ENCODE measurements at places on chromosomes 2 and 18.

DNA sequence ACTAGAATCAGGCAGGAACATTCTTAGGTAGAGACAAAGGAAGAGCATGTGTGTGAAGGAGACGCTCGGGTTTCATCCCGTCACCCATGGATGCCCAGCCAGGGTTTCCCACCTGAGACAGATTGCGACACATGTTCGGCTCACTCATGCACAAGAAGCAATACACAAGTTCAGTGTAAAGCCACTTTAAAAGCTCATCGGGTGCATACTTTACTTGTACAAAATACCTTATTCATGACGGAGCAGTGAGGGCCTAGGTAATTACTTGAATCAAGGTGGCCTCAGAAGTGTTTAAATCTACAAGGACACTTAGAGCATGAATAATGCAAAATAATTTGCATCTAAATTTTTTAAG is 42.0 kb downstream of the ZEB2 start:
- DNase-seq: no peak

- DNase-seq: no peak
Observed at GRCh38 chr2:224969633-224970260, 72.5 kb downstream of the DOCK10 start.

DNA sequence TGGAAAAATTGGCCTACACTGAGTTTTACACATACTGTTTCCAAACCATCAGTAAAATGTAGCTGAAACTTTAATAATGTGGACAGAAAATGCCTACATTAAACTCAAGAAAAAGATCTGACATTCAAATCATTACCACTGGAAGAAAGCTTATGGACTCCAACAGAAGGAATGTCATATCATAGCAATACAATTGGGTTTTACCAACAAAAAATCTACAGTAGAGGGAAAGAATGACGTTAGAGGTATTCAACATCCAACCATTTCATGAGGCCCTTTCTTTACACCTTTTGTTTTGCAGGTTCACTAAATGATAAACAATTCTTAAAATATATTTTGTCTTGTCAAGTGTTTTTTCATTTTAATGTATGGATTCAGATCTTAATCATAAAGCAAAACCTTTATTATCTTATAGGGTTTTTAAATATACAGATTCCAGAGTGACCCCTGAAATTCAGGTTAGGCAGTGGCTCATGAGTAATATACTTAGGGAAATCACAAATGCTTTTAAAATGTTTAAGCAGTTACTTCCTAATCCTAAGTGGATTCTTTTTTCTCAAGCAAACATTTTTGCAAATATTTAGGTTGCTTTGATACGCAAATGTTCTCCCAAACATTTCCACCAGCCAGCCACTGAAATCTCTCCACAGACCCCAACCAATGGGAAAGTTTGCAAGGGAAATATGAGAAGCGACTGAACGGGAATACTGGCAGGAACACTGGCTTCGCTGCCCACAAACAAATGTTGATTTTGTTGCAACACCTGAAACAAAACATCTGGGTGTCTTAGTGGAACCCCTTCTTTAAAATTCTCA is 168.7 kb downstream of the TCF4 start:
- no peak for DNase-seq

- peak; percentile 71 for DNase-seq
Observed at GRCh38 chr2:129877289-129877741, 102.2 kb upstream of the RAB6C start.

DNA sequence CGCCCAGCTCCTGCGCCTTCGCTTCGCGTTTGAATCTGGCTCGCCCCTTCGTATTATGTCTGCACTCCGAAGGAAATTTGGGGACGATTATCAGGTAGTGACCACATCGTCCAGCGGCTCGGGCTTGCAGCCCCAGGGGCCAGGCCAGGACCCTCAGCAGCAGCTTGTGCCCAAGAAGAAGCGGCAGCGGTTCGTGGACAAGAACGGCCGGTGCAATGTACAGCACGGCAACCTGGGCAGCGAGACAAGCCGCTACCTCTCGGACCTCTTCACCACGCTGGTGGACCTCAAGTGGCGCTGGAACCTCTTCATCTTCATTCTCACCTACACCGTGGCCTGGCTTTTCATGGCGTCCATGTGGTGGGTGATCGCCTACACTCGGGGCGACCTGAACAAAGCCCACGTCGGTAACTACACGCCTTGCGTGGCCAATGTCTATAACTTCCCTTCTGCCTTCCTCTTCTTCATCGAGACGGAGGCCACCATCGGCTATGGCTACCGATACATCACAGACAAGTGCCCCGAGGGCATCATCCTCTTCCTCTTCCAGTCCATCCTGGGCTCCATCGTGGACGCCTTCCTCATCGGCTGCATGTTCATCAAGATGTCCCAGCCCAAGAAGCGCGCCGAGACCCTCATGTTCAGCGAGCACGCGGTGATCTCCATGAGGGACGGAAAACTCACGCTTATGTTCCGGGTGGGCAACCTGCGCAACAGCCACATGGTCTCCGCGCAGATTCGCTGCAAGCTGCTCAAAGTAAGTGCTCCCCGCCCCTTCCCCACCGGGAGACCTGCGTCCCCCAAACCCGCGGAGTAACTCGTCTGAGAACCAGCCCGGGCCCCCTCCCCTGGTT is 453 bp downstream of the KCNJ3 start:
- DNase-seq: no peak

GRCh38 chr2:53500181-53500580 is 267.4 kb upstream of the CHAC2 start:
- no peak for DNase-seq

- DNase-seq: no peak
Observed at GRCh38 chr18:78587096-78587495, 392.5 kb upstream of the SALL3 start.

- DNase-seq: no peak
Observed at GRCh38 chr2:71552356-71552755, 99.0 kb downstream of the DYSF start.

- no peak for DNase-seq
Observed at GRCh38 chr2:192228685-192229084, 34.0 kb upstream of the TMEFF2 start.

DNA sequence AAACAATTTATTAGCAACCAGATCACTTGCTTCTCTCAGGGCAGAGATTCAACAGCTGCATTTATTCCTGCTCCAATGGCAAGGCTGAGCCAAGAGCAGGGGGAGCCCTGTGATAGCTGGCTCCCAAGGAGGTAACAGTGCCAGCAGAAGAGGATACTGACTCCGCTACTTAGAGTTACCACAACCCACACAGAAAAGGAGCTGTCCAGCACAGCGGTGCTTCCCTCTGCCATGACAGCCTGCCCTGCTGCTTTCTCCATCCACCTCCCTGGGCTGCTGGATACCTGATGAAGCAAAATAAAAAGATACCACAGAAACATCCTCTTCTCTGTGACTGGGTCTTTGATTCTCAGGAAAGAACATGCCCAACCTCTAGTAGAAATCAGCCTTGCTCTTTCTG is 467.2 kb downstream of the LRRTM4 start:
- DNase-seq: no peak

- no peak for DNase-seq
Observed at GRCh38 chr18:48923746-48924629, 26.8 kb downstream of the SMAD7 start.

DNA sequence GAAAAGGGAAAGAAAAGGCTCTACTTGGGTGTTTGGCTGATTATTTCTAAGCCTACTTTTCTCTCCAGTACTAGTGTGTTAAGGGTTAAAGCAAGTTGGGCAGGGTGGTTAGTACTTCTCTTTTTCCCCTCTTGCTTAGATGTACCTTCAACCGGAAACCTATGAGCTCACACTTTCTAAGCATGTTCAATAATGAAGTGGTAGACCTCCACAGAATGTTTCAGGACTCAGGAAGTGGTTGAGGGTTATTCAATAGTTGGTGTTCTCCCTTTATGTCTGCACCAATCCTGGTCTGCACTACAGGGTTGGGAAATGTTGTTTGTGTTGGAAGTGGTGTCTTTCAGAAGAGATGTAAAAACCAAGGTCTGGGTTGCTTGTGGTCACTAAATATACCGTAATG is 137.1 kb downstream of the ZEB2 start:
- DNase-seq: peak; percentile 35

GRCh38 chr2:227188292-227188691 is 23.9 kb downstream of the COL4A3 start:
- no peak for DNase-seq

DNA sequence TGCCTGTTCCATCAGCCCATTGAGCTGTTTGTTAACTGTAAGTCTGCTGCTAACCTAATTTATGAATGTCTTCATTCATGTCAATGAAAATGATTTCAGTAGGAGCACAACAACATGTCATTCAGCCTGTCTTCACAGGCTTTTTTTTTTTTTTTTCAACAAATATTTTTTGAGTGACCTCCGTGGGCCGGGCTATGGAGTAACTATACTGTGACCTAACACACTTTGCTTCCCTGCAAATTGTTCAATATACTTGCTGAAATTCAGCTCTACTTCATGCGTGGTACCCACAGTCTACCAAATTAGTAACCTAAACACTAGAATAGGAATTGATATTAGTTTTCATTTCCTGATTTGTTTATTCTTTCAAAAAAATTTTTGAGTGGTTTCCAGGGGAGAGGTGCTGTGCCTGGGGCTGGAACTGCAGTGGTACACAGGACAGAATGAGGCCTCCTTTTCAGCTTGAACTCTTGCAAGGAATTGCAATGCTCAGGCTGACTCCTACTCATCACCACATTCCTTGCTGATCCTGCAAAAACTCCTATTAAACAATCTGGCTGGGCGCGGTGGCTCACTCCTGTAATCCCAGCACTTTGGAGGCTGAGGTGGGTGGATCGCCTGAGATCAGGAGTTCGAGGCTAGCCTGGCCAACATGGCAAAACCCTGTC is 87.1 kb downstream of the CDH20 start:
- no peak for DNase-seq

GRCh38 chr2:217193431-217194340 is 333.8 kb upstream of the TNP1 start:
- no peak for DNase-seq

- DNase-seq: no peak
Observed at GRCh38 chr2:201130524-201131186, 14.7 kb downstream of the CFLAR start.

DNA sequence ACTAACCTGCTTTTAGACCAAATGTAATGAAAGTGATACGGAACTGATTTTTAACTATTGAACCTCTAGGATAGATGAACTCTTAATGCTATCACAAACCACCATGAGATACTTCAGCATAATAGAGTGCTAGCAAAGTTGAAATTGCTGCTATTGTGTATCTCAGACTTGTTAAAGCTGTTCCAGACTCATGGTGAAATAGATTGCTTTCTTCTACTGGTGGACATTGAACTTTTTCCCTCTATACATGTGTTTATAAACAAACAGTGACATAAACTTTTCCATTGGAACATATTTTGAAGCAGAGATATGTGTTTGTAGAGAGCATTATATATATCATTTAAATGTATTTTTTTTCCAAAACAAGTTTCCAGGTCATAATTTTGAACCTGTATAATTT is 157.3 kb downstream of the CAMKMT start:
- no peak for DNase-seq

All from GM18507 (cell line).